ENCODE measurements at places on chromosomes 2 and 18.

DNA sequence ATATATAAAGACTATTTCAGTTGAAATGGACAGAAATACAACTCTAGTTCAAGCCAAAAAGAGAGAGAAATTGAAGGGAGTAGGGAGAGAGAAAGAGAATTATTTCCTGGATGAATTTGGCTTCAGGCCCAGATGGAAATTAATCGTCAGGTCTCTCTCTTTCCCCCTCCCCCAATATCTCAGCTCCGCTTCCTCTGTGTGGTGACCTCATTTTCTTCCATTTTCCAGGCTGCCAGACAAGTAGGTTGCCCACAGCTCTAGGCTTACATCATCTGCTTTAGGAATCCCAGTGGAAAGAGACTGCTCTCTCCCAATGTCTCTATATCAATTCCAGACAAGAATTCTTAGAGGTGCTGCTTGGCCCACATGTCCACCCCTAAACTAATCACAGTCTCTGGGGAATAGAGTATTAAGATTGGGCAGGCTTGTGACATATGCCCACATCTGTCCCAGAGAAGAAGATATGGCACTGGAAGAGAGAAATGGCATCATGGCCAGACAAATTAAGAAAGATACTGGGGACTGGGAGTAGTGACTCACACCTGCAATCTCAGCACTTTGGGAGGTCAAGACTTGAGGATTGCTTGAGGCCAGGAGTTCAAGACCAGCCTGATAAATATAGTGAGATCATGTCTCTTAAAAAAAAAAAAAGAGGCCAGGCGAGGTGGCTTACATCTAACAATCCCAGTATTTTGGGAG, 37.2 kb upstream of the CFAP36 start:
- DNase-seq = no peak

DNA sequence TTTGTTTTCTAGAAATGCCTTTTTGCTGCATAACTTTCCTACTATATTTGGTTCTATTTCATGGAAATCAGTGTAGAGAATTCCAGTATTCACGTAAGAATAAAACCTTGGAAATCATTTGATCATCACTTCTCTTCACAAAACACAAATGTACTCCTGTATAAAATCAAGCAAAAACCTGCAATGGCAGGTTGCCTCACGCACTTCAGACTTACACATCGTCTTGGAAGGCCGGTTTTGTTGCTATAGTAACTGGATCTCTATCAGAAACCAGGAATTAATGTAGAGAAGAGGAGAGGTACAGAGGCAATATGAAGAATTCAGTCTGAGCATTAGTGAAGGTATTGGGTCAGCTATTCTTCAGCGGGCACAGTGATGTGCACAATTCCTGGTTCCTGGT, 370.7 kb upstream of the CYRIA start:
- DNase-seq = no peak

GRCh38 chr2:71939588-71940535, 207.8 kb downstream of the CYP26B1 start:
- no peak for DNase-seq

DNA sequence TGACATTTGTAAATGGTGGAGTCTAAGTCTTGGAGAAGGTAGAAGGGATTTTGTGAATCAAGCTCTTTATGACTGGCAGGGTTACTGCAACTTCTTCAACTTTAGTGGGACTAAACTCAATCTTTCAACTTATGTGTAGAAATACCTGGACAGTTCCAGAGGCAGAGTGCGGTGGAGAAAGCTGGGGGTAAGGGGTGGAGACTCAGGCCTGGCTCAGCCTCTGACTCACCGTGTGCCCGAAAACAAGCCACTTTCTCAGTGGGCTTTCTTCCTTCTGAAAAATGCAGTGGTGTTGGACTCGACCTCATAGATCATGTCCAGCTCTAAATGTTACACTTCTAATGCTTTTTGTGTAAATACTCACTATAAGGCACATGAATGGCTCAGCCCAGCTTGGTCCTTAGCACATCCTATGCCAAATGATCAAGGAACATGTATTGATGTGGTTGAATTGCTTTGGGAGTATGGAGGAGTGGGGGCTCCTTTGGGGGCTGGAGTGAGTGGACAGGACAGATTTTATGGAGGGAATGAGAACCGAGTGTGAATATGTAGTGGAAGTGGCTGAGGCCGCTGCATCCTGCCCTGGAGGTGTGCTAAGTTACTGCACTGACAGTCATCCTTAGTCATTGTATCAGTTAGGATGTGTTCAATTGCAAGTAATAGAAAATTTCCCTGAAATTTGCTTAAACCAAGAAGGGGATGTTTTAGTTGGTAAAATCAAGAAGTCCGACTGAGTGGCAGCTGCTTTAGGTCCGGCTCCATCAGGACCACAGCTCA, 32.2 kb upstream of the IGFBP5 start:
- no peak for DNase-seq

DNA sequence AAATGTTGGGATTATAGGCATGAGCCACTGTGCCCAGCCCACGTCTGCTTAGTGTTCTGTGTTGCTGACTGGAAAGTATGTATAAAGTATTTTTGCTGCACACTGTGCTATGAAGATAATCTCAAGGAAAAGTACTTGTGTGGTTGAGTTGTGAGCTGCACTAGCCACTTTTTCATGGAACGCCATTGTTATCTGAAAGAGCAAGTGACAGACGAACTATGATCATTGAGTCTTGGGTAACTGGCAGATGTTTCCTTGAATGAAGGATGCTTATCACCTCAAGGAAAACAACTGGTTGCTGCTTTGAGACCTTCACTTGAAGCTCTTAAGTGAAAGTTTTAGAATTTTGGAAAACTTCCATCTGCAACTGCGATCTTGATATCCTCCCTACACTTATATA, 82.2 kb upstream of the KCTD1 start:
- DNase-seq = no peak

DNA sequence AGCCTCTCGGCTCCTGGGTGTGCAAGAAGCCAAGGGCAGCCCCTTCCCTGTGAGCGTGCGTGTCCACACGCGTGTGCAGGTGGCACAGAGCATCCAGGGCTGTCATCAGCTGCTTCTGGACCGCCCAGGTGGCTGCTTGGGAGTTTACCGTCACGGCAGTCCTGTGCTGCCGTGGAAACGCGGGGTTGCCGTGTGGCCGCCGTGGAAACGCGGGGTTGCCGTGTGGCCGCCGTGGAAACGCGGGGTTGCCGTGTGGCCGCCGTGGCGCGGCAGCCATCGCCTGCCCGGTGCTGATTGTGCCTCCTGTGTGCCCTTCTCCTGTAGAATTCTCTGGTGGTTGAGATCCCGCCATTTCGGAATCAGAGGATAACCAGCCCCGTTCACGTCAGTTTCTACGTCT, 71.4 kb downstream of the NFATC1 start:
- no peak for DNase-seq

- DNase-seq = no peak
Measured at GRCh38 chr2:233421091-233421816, 67.0 kb downstream of the DGKD start.
